Neural crest cell (in vitro differentiated cells): ENCODE measurements at places on chromosomes 2 and 18. TPM values are rescaled to one million over a fixed set of nuclear protein-coding genes. Genes with fewer than 3 reads are reported as not detected.
A peak's percentile ranks its signal among the peaks of the same experiment; 100 is the strongest.

GRCh38 chr2:363824-364470 lies 76.1 kb upstream of the ALKAL2 start:
- H3K4me3 ChIP-seq, result no peak overlapping the region
- no peaks in the 10 kb centered on the region for H3K4me1 ChIP-seq
- no peaks in the 10 kb centered on the region for H3K27me3 ChIP-seq
- H3K36me3 ChIP-seq, result peaks cover 4% of the 10 kb centered on the region
- DNase-seq, result no peak

DNA sequence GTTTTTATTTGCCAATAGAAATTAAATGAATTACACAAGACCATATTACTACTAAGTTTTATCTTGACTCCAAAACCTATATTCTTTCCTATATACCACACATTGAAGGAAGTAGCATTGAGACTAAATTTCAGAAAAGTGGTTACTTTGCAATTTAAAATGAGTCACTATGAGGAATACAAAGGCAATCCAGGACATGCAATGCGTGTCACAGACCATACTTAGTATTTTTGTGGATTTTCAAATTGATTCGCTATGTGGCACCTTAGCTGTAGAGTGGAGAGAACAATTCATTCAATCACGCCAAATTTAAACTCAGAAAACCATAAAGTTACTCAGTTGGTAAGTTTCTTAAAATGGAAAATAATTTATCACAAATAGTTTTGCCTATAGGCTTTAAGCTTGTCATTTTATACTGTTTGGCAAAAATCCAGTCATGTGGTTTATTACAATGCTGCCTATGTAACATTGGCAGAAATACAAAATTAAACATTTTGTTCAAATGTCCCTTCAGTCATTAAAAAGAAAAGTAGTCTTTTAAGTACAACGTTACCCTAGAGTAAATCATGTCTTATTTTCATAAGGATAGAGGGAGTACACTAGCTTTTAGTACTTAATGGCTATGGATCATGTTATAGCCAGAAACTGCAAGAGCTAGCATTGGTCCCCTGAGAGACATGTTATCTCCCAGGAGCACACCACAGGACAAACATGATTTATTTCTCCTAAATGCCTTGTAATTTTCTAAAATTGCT lies 222.8 kb upstream of the CDH7 start:
- no peak overlapping the region for H3K27ac ChIP-seq
- H3K4me1 ChIP-seq, result no peaks in the 10 kb centered on the region
- no peaks in the 10 kb centered on the region for H3K36me3 ChIP-seq
- DNase-seq, result no peak

DNA sequence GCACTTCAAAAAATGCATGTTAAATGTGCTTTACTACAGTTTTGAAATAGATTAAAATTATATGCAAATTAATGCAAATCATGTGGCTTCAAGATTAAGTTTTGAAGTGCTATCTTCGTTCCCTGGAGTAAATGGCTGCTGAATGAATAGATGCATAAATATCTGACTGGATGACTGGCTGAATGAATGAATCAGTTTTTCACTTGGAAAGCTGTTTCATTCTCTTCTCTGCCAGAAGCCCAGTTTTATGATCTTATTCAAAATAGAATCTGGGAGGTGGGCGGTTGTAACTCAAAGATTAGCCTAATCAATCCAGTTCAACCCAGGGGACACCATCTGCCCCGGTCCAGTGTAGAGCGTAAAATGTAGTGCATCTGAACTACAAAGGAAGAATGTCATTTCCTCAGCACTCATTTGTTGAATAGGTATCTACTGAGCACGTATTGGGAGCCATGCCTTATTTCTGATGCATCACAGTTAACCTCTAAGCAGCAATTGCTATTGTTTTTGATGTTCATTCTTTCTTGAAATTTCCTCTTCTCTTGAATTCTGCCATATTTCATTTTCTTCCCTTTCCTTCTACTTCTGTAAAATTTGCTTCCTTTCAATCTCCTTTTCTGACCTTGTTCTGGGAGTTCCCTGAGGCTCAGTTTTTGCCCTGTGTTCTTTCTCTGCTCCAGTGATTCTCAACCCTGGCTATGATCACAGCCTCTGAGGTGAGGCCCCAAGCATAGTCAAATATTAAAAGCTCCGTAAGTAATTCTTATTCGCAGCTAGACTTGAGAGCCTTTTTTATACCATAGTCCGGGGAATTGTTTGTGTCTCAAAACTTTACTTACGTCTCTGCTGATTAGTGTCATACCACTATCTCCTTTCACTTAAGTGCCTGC lies 282.7 kb downstream of the PARD3B start:
- H3K4me1 ChIP-seq, result peaks cover 6% of the 10 kb centered on the region
- H3K36me3 ChIP-seq, result peaks cover 5% of the 10 kb centered on the region
- DNase-seq, result no peak
- no peak overlapping the region for H3K27ac ChIP-seq

DNA sequence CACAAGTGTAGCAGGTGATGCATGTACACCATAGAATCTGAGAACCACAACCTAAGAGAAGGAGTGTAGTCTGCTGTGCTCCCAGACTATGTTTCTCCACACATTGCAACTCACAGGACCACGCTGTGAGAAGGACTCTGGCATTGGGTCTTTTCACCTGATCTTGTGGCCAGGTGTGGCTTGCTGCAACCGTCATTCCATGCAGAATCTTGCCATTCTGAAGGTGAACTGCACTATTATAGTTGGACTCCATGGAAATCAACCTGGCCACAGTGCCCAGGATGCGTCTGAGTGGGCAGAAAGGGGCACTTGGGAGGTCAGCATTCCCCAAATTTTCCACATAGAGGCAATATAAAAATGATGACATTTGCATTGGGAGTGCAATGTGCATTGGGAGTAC lies 122.2 kb downstream of the CAPN13 start:
- H3K27me3 ChIP-seq, result no peaks in the 10 kb centered on the region
- no peak overlapping the region for H3K27ac ChIP-seq
- H3K36me3 ChIP-seq, result no peaks in the 10 kb centered on the region
- H3K4me3 ChIP-seq, result no peak overlapping the region

DNA sequence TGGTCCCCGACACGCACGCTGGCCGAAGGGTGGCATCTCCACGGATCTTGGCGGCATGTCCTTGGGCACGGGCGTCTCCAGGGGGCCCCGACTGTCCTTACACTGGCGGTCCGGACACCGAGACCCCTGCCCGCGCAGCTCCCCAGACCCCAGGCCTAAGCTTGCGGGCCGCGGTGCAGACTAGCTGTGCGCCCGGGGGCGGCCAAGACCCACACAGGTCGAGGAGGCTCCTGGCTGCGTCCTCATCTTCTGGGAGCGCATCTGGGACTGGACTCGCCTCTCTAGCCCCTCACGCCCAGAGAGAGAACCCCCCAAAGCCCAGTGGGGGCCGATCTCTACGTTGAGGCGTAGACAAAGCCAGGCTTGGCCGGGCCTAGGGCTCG lies 475 bp upstream of the TWIST2 start:
- DNase-seq, result no peak
- peaks cover 93% of the 10 kb centered on the region for H3K27me3 ChIP-seq

GRCh38 chr2:142791335-142791734 lies 86.1 kb upstream of the KYNU start:
- H3K27ac ChIP-seq, result no peak overlapping the region
- H3K36me3 ChIP-seq, result no peaks in the 10 kb centered on the region
- no peaks in the 10 kb centered on the region for H3K27me3 ChIP-seq
- no peak overlapping the region for H3K4me3 ChIP-seq
- DNase-seq, result no peak

GRCh38 chr2:149119368-149119767 lies 80.9 kb downstream of the LYPD6B start:
- no peaks in the 10 kb centered on the region for H3K27me3 ChIP-seq
- DNase-seq, result no peak
- H3K27ac ChIP-seq, result no peak overlapping the region
- H3K4me3 ChIP-seq, result no peak overlapping the region

DNA sequence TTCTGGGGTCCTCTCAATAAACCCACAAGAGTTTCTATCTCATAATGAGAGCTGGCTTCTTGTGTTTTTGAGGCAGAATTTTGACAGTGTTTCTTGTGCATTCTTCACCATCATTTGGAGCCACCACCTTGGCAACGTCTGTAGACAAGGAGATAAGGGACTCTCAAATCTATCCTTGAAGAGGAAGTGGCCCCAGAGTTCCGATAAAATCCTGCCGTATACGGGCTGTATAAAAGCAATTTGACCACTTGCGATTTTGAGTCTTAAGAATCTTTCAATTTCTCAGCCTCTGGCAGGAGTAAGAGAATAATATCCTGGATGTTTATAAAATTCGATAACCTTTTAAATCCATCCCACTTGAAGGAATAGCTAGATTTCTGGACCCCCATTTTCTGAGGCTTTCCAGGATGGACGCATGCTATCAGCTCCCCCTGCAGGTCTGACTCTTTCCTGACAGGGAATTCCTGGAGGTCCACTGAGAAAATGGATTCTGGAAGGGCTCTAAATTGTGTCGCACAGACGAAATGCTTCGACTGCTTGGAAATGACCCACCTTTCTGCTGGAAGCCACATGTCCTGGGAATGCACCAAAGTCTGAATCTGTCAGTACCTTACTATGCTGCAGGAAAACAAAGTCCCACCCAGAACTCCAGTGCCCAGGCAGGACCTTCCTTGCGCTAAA lies 54.1 kb downstream of the E2F6 start:
- H3K36me3 ChIP-seq, result no peaks in the 10 kb centered on the region
- no peaks in the 10 kb centered on the region for H3K27me3 ChIP-seq
- no peak overlapping the region for H3K4me3 ChIP-seq
- peak; percentile 51 for DNase-seq

DNA sequence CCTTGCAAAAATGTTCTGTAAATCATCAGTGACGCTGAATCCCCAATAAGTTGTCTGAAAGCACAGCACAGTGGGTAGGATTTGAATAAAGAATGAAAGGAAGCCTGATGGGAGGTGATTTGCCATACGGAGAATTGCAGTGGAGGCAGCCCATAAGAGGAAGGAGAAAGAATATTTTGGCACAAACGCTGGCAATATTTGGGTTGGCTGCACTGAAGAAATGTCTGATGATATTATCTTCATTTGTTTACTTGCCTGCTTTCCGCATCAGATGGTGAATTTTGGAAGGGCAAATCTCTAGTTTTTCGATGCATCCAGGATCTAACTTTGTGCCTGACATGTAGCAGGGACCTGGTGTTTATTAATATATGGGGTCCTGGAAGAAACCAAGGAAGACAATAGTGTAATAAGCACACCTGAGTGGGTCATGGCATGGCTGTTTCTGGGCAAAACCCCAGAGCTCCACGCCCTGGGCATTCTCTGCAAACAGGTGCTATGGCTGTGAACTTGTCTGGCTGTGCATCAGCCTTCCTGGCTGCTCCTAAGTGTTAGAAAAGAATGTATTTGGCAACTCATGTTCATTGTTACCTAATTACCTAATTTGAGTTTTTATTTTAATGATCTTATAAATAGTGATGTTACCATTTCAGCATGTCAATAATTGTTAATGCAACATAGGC lies 5.9 kb downstream of the GALR1 start:
- H3K36me3 ChIP-seq, result peaks cover 8% of the 10 kb centered on the region
- H3K4me1 ChIP-seq, result peaks cover 3% of the 10 kb centered on the region
- peaks cover 74% of the 10 kb centered on the region for H3K27me3 ChIP-seq
- H3K4me3 ChIP-seq, result no peak overlapping the region
- DNase-seq, result no peak
- H3K27ac ChIP-seq, result no peak overlapping the region

- H3K36me3 ChIP-seq, result no peaks in the 10 kb centered on the region
- H3K27me3 ChIP-seq, result peaks cover 80% of the 10 kb centered on the region
- H3K4me3 ChIP-seq, result no peak overlapping the region
- H3K27ac ChIP-seq, result no peak overlapping the region
- no peak for DNase-seq
Observed at GRCh38 chr2:176561706-176562105, 292.5 kb downstream of the MTX2 start.

GRCh38 chr2:95021023-95021416 lies 4.5 kb upstream of the MAL start:
- DNase-seq, result no peak
- no peak overlapping the region for H3K4me3 ChIP-seq
- H3K36me3 ChIP-seq, result no peaks in the 10 kb centered on the region

- no peak overlapping the region for H3K4me3 ChIP-seq
- H3K4me1 ChIP-seq, result no peaks in the 10 kb centered on the region
- no peak overlapping the region for H3K27ac ChIP-seq
- H3K36me3 ChIP-seq, result peaks cover 25% of the 10 kb centered on the region
- no peak for DNase-seq
- H3K27me3 ChIP-seq, result no peaks in the 10 kb centered on the region
Observed at GRCh38 chr2:1653956-1654695, 90.2 kb downstream of the PXDN start.

GRCh38 chr2:235106874-235107639 lies 155.2 kb downstream of the SH3BP4 start:
- no peaks in the 10 kb centered on the region for H3K36me3 ChIP-seq
- H3K4me1 ChIP-seq, result peaks cover 28% of the 10 kb centered on the region
- no peak overlapping the region for H3K27ac ChIP-seq
- no peaks in the 10 kb centered on the region for H3K27me3 ChIP-seq
- H3K4me3 ChIP-seq, result no peak overlapping the region

DNA sequence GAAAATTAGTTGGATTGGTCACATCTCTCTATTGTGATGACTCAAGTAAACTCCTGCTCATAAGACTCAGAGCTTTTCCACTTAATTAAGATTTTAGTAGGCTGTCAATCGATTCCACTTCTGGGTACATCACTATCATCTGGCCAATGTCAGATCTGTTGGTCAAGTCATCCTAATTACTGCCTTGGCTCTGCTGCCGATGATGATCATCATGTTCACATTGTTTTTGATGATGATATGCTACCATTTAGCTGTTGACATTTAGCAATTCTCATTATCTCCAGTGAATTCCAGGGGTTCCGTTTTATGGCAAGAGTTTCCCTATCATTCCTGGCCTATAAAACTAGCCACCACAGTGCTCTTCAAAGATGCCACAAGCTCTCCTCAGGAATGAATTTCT lies 253.4 kb downstream of the IKZF2 start:
- no peaks in the 10 kb centered on the region for H3K27me3 ChIP-seq
- DNase-seq, result no peak
- H3K4me1 ChIP-seq, result peaks cover 5% of the 10 kb centered on the region
- H3K4me3 ChIP-seq, result no peak overlapping the region
- H3K27ac ChIP-seq, result no peak overlapping the region
- no peaks in the 10 kb centered on the region for H3K36me3 ChIP-seq

DNA sequence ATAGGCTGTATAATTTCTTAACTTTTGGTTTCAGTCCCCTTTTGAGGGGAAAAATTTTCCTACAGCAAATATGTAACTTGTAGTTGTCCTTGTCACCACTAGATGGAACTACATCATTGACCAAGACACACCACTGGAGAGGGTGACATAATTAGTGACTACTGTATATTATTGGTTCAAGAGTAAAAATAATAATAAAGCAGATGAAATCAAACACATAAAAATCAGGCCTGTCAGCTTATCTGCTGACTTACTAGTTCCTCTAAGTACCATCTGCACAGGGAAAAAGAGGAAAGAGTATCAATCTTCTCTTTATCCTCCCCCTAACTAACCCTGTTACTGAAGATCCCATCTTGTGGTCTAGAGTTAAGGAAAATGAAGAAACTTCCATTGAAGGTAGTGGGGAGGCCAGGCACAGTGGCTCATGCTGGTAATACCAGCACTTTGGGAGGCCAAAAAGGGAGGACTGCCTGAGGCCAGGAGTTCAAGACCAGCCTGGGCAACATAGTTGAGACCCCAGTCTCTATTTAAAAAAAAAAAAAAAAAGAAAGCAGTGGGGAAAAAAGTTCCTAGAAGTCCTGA lies 29.6 kb upstream of the ENOSF1 start:
- no peak overlapping the region for H3K4me3 ChIP-seq
- H3K4me1 ChIP-seq, result no peaks in the 10 kb centered on the region
- H3K27ac ChIP-seq, result no peak overlapping the region
- H3K27me3 ChIP-seq, result no peaks in the 10 kb centered on the region
- no peak for DNase-seq

CABLES1 gene
- total RNA-seq, result 2.2 and 2.3 TPM in 2 replicates

EN1 gene
- total RNA-seq, result 12.6 and 13.9 TPM in 2 replicates

QPCT gene
- not detected in 2 replicates for total RNA-seq

NGEF gene
- 0.96 and 1.5 TPM in 2 replicates for total RNA-seq

TMEM182 gene
- total RNA-seq, result 5.9 and 7.9 TPM in 2 replicates

MTA3 gene
- total RNA-seq, result 62.3 and 63.8 TPM in 2 replicates

NT5C1B gene
- not detected in 2 replicates for total RNA-seq

POTEJ gene
- not detected in 2 replicates for total RNA-seq

STEAP3 gene
- 0.73 and 0.77 TPM in 2 replicates for total RNA-seq
